ENCODE measurements at places on chromosomes 3 and 15. TPM values are rescaled to one million over a fixed set of nuclear protein-coding genes. Genes with fewer than 3 reads are reported as not detected.

DNA sequence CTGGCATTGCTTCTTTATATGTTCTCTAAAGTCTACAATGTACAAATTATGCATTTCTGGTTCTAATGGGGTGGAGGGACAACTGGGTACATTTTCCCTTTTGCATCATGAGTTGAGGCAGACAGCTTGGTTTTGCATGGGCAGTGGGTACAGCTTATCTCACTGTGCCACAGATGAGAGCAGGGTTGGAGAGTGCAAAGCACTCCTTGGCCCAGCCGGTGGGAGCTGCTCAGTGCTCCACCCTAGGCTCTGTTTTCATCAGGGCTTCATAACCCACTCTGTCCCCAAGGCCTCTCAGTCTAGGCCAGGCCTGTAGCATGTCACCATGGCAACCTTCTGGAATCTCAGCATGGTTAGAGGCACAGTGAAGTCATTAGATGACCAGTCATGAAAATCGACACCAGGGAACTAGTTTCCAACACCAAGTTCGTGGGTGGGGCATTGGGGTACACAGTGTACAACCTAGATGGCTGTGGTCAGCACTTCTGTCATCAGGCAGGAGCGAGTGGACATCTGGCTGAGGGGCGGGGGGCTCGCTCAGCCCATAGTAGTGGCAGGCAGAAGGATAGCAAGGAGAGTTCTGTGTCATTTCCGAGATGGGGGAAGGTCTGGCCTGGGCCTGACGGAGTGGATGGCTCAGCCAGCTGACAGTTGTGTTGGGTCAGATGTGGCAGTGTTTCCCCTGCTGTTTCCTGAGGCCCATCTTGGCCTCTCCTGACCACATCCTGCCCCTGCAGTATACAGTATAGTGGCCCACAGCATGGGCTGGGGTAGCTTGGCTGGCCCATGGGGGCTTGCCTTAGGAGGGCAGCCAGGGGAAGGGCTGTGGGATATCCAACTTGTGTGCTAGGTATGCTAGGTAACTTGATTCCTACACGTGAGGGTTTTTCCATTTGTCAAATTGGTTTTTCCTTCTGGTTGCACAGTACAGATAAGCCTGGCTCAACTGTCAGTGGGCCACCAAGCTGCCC, 75.7 kb upstream of the PRR23C start:
- DNase-seq, result no peak

- no peak for DNase-seq
Observed at GRCh38 chr3:33044676-33045075, 52.3 kb downstream of the GLB1 start.

GRCh38 chr3:128466840-128467541, at the start of gene DNAJB8:
Gene DNAJB8, minus strand, starts transcription at chr3:128466890. Its CDS starts 3,645 bp downstream, at chr3:128463245.
- DNase-seq, result no peak

- DNase-seq, result no peak
Observed at GRCh38 chr15:91632176-91632575, 221.3 kb upstream of the SLCO3A1 start.

DNA sequence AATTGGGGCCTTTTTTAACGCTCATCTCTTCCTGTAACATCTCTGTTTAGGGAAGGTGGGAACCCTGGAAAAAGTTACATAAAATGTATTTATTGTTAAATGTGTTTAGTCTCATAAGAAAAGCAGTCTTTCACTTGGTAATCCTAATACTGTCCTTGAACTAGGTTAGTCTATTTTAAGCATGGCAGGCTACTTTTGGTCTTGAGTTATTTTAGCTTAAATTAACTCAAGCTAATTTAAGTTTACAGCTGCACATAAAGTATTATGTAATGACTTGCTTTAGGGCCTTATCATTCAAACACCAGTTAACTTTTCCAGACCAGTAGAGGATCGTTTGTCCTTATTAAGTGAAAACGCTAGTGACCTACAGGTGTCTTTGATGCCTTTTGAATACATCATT, 63.2 kb downstream of the DCUN1D1 start:
- DNase-seq, result no peak

GRCh38 chr3:109313061-109313460, 3.3 kb downstream of the DPPA2 start:
- DNase-seq, result no peak

DNA sequence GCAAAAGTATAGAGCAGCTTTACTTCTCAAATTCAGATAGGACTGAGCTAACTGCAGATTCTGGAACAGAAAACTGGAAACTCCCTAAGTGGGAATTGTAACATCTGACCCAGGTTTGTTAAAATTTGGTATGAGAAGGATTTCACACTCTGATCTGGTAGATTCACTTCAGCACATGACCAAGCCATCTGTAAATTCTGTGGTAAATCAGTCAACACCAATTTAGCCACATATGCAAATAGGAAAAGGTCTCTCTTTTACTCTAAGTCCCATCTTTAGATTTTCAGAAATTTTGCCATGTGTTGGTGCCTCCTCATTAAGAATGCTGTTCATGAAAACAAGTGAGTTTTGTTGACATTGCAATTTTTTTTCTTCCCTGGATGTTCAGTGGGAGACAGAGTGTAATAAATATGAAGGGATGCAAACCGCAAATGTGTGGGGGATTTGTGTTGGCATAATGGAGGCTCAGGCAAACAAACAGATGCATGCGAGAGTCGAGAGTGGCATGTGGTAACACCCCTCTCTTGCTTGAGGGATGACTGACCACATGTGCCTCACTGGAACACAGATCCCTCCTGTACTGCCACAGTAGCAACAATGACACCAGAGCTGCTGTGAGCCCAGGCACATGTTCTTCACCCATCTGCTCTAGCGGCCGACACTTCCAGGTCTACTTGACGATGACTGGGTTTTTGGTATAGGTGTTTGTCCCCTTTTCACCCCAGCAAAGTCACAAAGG, 146.6 kb downstream of the FEZF2 start:
- no peak for DNase-seq

DNA sequence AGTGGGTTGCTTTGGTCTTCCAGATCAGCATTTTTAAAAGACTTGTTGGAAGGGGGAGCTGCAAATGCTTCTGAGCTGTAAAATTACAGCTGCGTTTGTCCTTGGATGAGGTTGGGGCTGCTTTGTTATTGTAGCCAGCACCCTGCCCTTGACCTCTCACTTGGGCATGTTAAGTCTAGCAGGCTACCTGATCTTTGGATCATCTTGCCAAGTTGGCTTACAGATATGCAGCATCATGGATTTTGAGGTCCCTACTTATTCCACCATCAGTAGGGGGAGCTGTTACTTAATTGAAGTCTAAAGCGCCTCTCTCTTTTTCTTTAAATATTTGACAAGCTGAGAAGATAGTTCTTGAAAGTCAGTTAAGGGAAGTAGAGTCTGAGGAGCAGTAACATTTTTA, 793.0 kb downstream of the MCTP2 start:
- DNase-seq, result no peak

RUVBL1 gene
- total RNA-seq, result 61.1 TPM

COL7A1 gene
- total RNA-seq, result 1.2 TPM

FBXL22 gene
- total RNA-seq, result 0.82 TPM

HDAC11 gene
- total RNA-seq, result 10.2 TPM

NTRK3 gene
- total RNA-seq, result 34.6 TPM

CCDC54 gene
- total RNA-seq, result not detected
